HepG2 (cell line): ENCODE measurements at places on chromosomes 4 and X. TPM values are rescaled to one million over a fixed set of nuclear protein-coding genes. Genes with fewer than 3 reads are reported as not detected.

DNA sequence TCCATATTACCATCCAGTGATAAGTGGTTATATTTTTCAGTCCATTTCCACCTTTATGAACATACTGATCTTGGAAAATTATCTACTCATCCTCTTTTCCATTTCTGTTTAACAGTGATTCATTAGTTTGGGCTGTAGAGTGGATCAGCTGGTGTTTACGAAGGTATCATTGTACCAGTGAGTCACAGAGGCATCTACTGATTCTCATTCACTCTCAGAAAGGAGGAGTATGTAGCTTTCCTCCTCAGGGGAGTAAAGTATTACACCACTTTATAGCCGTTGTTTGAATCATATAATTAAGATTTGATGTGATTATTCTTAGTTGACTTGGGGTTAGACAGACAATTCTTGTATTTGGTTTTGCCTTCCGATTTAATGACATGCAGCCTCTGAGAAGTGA lies 74.7 kb downstream of the GALNT7 start:
- DNase-seq = no peak

The RRH gene
- 0.07 and 0.22 TPM in 2 replicates for total RNA-seq

DNA sequence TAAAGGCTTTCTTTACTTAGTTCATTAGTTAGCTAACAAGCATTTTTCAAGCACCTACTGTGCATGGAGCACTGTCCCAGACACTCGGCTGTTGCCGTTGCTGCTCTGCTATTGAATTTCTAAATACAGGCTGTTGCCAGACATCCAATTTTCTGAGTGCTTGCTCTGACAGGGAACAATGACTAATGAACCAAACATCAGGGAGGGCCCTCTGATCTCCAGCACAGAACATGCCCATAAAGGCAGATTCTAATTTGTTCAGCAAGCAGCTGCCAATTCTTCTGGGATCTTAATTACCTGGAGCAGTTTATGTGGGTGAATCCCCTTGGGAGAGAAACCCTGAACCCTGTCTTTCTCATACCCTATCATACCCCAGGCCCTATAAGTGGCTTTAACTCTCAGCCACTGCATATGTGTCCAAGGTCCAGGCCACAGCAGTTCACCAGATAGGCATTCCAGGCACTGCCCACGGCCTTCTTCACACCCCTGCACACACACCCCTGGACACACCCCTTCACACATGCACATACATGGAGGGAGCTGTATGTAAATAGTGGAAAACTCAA lies 27.9 kb downstream of the TSC22D3 start:
- DNase-seq = no peak

DNA sequence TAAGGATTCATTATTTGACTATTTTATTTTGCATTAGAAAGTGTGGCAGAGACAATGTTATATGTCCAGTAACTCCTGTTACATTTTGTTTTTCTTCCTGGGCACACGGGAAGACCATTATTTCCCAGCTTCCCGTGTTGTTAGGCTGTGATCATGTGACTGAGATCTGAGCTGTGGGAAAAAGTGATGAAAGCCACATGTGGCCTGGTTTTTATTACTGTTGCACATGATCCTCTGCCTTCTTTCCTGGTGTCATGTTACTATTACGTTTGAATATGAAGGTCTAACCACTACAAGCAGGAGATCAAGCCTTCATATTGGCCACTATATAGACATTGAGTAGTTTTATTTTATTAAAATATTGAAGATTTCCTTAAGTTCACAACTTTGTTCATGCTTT lies 28.2 kb upstream of the MID1 start:
- no peak for DNase-seq

GRCh38 chrX:120453985-120454384 lies 15.1 kb downstream of the LAMP2 start:
- no peak for DNase-seq

The STPG2 gene
- 0.07 TPM in 1 of 2 replicates, not detected in the other for total RNA-seq
